ENCODE measurements at places on chromosomes 6 and 20.
A peak's percentile ranks its signal among the peaks of the same experiment; 100 is the strongest.

DNA sequence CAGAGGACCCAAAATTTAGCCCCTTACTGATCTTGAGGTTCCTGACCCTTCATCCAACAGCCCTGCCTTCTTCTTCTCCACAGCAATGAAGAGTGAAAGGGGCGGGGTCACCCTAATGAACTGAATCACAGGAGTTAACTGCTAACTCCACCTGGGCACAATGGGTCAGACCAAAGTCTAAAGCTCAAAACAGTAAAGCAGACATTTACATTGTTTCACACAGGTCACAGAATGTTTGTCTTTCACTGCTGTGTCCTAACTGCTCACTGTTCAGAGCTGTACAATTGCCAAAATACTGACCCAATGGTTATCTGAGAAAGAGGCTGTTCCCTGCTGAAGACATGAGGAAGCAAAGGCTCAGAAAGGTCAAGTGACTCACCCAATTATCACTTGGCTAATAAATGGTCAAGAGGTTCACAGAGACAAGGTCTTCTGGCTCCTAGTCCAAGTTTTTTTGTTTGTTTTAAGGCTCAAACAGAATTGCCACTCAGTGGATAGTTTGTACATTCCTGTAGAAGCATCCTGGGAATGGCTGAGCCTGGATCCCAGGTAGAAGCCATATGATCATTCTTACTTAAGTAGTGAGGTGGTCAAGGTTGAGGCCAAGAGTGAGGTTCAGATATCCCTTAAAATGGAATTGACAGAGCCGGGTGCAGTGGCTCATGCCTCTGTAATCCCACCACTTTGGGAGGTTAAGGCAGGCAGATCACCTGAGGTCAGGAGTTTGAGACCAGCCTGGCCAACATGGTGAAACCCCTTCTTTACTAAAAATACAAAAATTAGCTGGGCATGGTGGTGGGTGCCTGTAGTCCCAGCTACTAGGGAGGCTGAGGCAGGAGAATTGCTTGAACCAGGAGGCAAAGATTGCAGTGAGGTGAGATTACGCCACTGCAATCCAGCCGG, 35.1 kb upstream of the FAM83C start:
- no peak for DNase-seq

- DNase-seq = no peak
Observed at GRCh38 chr6:135575629-135576028, 78.1 kb upstream of the AHI1 start.

GRCh38 chr6:111121789-111122350, 34.6 kb downstream of the SLC16A10 start:
- no peak for DNase-seq

GRCh38 chr6:28982476-28983266, 22.4 kb downstream of the ZNF311 start:
- DNase-seq = peak; percentile 59

- DNase-seq = no peak
Observed at GRCh38 chr6:125549202-125549884, 200.1 kb upstream of the HEY2 start.

- peak; percentile 22 for DNase-seq
Observed at GRCh38 chr6:4774715-4775493, 1.3 kb upstream of the CDYL start.

DNA sequence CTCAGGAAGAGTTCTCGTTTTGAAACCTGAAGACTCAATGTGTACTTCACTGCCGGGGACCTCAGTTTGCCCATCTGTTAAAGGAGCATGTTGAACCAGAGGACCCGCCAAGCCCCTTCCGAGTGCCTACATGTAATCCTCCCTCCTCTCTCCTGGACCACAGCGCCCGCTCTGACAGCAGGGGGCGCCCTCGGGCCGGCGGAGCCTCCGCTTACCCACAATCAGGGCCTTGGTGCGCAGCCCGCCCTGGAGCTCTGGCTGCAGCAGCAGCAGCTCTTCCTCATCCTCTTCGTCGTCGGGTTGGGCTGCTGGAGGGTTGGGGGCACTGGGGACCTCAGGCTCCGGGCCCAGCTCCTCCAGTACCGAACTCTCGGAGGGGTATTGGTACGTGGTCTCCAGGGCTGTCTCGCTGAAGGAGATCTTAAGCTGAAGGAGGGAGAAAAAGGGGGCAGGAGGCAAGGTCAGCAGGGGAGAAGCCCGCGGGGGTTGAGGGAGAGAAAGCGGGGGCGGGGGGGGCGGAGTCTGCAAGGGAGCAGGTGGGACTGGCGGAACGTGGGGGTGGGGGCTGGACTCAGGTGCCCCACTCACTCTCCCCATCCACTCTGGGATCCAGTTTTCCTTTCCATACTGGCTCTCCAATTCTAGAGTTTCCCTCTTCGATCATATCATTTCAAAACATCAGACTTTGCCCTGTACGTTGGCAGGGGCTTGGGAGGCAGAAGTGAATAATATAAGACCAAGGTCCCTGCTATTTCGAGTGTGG, 6.3 kb upstream of the DHX16 start:
- DNase-seq = peak; percentile 45

DNA sequence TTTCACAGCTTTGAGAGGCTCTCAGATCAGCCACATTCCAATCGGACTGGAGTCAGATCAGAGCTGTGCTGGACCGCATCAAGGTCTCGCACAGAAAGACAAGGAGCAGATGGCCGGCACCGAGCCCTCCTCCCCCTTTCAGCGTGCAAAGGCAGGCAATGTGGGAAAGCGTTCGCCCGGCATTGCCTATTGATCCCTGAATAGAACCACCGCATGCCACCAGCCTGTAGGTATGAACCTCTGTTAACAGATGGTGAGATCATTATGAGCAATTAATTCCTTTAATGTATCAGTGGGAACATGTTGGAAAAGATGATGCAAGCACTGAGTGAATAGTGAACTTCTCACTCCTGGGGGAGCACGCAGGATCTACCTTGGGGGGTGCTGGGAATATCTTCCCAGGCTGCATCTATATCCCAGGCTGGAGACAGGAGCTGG, 117.5 kb upstream of the ID4 start:
- no peak for DNase-seq

DNA sequence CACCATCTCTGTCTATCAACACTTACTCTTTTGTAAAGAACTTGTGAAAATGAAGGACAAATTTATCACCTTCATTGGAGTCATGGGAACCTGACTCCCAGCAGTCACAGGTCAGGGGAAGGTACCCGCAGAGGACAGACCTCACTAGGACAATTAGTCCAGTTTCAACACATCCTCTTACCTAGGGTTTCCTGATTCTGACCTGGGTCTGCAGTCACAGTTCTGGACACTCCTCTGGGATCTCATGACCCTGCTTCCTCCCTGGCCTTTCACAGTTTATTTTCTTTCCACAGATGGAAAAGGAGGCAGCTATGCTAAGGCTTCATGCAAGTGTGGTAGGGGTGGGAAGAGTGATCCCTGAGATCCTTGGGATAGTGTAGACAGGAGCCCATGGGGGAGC, 15.7 kb downstream of the HLA-A start:
- no peak for DNase-seq

DNA sequence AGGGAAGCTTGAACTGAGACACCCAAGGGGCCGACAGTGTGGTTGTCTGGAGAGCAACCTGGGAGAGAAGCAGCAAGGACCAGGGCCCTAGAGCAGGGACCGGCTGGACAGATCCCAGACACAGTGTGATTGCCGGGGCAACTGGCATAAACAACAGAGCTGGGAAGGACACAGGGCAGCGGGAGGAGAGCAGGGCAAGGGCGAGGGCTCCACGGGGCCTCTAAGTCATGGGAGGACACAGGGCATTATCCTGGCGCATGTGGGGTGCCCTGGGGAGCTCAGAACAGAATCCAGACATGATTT, 31.1 kb upstream of the CCR6 start:
- no peak for DNase-seq

- DNase-seq = no peak
Observed at GRCh38 chr6:3367630-3368029, 89.2 kb downstream of the SLC22A23 start.

- no peak for DNase-seq
Observed at GRCh38 chr20:60365882-60366281, 407.7 kb downstream of the CDH26 start.

GRCh38 chr6:26568601-26569432, 27.9 kb upstream of the ABT1 start:
- DNase-seq = peak; percentile 81

DNA sequence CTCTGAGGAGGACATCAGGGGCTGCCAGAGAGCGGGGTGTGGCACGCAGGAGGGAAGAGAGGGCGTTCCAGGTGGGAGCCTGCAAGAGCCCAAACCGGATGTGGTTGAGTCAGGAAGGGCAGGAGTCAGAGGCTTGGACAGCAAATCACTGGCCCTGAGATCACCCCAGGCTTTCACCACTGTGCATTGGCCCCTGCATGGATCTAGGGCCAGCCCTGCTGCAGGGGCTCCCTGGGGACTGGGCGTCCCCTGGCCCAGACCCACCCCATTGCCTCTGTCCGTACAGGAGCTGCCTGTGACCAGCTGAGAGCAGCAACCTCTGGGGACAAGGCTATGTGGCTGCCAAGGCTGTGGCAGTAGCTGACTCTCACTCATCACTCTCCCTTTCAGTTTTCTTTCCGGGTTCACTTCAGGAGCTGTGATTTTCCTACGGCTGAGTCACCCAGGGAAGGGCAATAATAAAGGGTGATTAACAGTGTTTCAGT, 33.9 kb downstream of the KCNK17 start:
- DNase-seq = no peak

DNA sequence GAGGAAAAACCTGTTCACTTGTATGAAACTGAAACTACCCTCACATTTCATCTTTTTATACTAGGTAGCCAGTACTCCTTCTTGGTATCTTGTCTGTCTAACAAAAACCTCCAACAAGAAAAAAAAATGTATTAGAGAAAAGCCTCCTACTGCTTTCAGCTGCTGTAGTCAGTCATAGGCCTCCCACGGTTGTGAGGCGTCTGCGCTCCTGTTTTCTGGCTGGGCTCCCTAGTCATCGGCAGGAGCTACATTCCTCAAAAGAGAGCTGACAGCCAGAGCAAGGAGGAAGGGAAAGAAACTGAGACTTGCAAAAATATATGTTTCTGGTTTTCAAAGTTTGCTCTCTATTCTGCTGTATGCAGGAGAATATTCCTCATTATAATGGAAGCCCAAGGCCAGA, 517.0 kb downstream of the LMBRD1 start:
- no peak for DNase-seq

GRCh38 chr20:8457978-8458377, 325.9 kb downstream of the PLCB1 start:
- no peak for DNase-seq

DNA sequence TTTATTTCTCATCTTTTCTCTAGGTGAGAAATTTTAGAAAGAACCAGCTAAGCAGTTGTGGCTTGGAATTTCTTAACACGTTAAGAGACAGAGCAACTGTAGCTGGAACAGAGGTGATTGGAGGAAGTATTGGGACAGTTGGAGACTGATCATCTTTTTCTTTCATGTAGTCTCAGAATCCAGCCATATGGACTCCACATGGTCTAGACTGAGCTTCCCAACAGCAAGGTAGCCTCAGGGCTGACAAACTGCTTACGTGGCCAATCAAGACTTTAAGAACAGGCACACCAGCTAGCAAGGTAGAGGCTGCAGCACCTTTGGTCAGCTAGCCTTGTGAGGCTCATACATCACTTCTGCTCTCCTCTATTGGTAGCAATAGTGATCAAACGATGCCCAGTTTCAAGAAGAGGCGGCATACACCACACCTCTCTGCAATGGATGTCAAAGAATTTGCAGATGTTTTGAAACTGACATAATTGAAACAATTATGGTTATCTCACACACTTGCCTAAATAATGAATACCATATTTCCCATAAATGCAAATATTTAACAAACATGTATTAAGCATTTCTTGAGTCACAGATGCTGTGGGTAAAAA, 590.5 kb upstream of the SLC35B3 start:
- DNase-seq = no peak

DNA sequence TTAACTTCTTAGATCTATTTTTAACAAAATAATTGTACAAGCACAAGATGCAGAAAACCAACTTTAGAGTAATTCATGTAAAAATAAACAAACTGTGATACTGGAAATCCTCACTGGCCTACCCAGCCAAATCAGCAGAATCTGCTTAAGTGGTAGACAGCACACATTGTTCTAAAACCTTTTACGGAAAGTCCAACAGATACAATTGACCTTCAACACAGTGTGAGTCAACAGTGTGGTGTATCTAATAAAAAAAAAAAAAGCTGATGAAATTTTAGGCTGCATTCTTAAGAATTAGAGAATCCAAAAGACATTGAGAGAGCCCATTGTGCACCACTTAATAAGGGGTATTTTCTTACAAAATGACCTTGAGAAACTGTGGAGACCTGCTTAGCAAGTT, 174.5 kb downstream of the COL21A1 start:
- no peak for DNase-seq

DNA sequence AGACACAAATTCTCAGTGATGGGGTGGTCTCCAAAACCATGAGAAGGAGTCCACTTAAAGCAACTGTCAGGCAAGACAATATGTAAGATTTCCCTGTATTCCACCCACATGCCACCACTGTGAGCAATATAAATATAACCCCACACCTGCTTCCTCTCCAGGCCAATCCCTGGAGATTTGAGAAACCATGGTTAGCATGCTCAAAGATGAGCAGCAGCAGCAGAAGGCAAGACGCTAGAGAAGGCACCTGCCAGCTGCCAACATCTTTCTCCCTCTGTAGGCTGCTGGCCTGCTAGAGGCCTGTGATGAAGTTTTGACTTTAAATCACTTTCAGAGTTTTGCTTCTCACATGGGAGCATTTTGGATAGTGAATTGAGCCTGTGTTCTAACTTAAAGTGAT, 7.9 kb upstream of the SOD2 start:
- no peak for DNase-seq

GRCh38 chr6:125149256-125150144, 4.1 kb upstream of the TPD52L1 start:
- DNase-seq = no peak

DNA sequence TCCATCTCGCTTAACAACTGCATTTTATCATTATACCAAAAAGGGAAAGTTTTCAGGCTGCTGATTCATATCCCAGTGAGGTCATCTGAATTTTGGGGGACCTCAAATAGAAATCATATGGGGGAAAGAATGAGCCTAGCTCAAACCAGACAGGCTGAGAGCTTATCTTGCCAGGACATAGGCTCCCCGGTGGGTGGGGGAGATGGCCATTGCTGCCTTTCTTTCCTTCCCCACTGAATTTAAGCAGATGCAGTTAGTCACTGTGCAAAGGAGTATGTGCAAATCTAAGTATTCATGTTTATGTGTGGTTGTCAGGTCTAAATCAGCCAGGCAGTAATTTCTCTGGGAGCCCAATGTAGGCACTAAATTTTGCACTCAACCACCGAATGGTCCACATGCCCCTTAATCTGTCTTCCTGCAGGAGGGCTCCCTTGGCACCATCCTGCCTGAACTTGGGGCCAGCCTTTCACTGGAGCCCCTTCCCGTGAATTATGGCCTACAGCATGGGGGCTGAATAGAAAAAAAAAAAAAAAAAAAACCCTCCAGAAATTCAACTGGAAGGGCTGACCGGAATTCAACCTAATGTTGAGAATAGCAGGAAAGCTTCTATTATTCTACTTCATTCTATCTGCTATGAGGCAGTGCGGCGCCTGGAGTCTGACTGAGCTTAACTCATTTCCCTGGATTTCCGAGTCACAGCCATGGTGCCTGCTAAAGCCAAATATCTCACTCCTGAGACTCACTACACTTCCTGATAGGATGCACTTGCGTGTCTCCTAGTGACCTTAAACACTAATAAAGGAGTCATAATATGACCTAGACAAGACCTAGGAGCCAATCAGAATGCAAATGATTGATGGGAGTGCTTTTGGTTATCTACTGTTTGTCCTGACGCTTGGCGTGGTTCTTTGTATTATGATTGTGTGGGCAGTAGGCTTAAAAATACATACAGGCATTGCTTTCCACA, 161.5 kb upstream of the HEY2 start:
- no peak for DNase-seq
